ENCODE measurements at places on chromosomes 2 and 18. TPM values are rescaled to one million over a fixed set of nuclear protein-coding genes. Genes with fewer than 3 reads are reported as not detected.

GRCh38 chr18:5469340-5469739 lies 74.5 kb downstream of the EPB41L3 start:
- peaks cover 10% of the 10 kb centered on the region for H3K27me3 ChIP-seq
- DNase-seq, result no peak
- H3K4me3 ChIP-seq, result no peak overlapping the region
- H3K36me3 ChIP-seq, result no peaks in the 10 kb centered on the region

GRCh38 chr2:44618251-44619023 lies 256.7 kb downstream of the CAMKMT start:
- H3K27me3 ChIP-seq, result no peaks in the 10 kb centered on the region
- peaks cover under 1% of the 10 kb centered on the region for H3K36me3 ChIP-seq
- peaks cover 15% of the 10 kb centered on the region for H3K4me1 ChIP-seq
- DNase-seq, result no peak

- H3K36me3 ChIP-seq, result peaks cover 33% of the 10 kb centered on the region
- no peak overlapping the region for H3K27ac ChIP-seq
- DNase-seq, result no peak
Observed at GRCh38 chr2:233119123-233119522, 59.0 kb downstream of the INPP5D start.

DNA sequence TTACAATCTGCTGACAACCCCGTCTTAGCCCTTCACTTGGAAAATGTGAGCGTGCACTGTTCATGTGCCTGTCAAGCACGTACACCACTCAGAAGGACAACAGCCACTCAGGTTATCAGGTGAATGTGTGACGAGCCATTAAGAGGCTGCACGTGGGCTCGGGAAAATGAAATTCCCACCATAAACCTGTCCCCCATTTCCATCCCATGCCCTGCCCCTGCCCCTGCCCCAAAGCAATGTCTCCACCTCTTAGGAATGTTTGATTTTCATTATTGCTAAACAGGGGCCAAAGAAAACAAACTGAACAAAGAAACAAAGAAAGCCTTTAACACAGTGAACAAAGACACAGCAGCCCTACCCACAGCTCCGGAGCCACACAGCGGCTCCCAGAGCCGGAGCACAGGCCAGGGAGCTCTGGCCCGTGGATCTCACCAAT lies 90.5 kb downstream of the TMEM18 start:
- DNase-seq, result no peak
- H3K36me3 ChIP-seq, result no peaks in the 10 kb centered on the region
- peaks cover 7% of the 10 kb centered on the region for H3K27me3 ChIP-seq
- no peak overlapping the region for H3K4me3 ChIP-seq
- no peak overlapping the region for H3K27ac ChIP-seq
- H3K4me1 ChIP-seq, result peaks cover 11% of the 10 kb centered on the region

GRCh38 chr18:24817587-24818371 lies 357.3 kb downstream of the HRH4 start:
- no peaks in the 10 kb centered on the region for H3K27me3 ChIP-seq
- H3K36me3 ChIP-seq, result no peaks in the 10 kb centered on the region
- DNase-seq, result no peak
- H3K4me3 ChIP-seq, result no peak overlapping the region
- no peaks in the 10 kb centered on the region for H3K4me1 ChIP-seq
- no peak overlapping the region for H3K27ac ChIP-seq

GRCh38 chr2:226882606-226883005 lies 46.8 kb downstream of the RHBDD1 start:
- no peak overlapping the region for H3K4me3 ChIP-seq
- H3K27me3 ChIP-seq, result no peaks in the 10 kb centered on the region
- no peak overlapping the region for H3K27ac ChIP-seq
- no peak for DNase-seq

- no peak overlapping the region for H3K27ac ChIP-seq
- H3K4me3 ChIP-seq, result no peak overlapping the region
- no peaks in the 10 kb centered on the region for H3K36me3 ChIP-seq
- peaks cover 74% of the 10 kb centered on the region for H3K27me3 ChIP-seq
- peaks cover 8% of the 10 kb centered on the region for H3K4me1 ChIP-seq
Observed at GRCh38 chr2:176067589-176068418, 16.0 kb downstream of the EVX2 start.

- no peak for DNase-seq
- H3K27ac ChIP-seq, result no peak overlapping the region
- H3K4me3 ChIP-seq, result no peak overlapping the region
- H3K36me3 ChIP-seq, result peaks cover 46% of the 10 kb centered on the region
Observed at GRCh38 chr2:32741575-32741974, 113.7 kb downstream of the TTC27 start.

DNA sequence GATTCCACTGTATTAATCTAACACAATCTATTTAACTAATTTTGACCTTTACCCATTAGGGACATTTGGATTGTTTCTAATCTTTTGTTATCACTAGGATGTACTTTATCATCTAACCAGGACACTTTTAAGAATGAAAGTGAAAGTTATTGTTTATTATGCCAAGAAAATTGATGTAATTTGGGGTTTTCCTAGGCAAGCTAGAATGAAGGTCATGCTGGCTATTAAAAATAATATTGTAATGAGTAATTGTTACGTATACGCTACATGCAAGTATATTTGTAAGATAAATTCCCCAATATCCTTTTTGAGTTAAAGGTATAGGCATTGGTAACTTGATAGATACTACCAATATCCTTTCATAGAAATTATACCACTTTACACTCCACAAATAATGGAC lies 74.6 kb downstream of the COL5A2 start:
- H3K27ac ChIP-seq, result no peak overlapping the region
- no peaks in the 10 kb centered on the region for H3K36me3 ChIP-seq
- peaks cover 8% of the 10 kb centered on the region for H3K4me1 ChIP-seq

DNA sequence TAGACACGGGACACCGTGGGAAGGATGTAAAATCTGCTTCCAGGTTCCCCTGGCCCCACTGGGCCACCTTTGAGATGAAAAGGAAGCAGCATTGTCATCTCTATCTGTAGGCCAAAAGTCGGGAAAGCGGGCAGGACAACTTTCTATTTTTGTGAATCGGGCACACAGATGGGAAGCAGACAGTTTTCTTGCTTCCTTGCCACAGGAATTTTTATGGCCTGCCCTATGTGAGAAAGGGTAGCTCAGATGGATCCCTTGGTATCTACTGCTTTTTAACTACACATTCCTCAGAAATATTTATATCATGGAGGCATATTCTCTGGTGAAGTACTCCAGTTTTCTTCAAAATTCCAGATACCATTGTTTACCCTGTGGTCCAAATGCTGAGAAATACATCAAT lies 735.5 kb downstream of the CBLN2 start:
- no peaks in the 10 kb centered on the region for H3K27me3 ChIP-seq
- no peak overlapping the region for H3K4me3 ChIP-seq
- H3K36me3 ChIP-seq, result no peaks in the 10 kb centered on the region
- H3K4me1 ChIP-seq, result no peaks in the 10 kb centered on the region

DNA sequence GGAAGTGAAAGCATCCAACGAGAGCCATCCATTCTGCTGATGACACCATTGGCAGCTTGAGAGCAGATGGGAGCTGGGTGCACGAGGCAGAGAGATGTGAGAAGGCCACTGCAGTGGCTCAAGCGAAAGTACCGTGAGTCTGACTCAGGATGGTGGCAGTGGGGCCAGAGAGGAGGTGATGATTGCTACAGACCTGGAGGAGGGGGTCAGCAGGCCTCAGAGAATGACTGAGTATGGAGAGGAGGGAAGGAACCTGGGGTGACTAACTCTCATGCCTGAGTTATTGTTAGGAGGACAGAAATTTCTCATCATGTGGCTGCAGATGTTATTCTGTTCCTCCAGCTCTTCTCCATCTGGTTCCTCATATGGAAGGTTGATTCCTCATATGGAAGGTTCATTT lies 8.8 kb upstream of the ZBTB7C start:
- peaks cover 2% of the 10 kb centered on the region for H3K4me1 ChIP-seq
- no peak overlapping the region for H3K4me3 ChIP-seq
- no peak overlapping the region for H3K27ac ChIP-seq
- H3K36me3 ChIP-seq, result no peaks in the 10 kb centered on the region

GRCh38 chr2:48131539-48132270 lies 225.4 kb upstream of the FBXO11 start:
- H3K27ac ChIP-seq, result no peak overlapping the region
- H3K27me3 ChIP-seq, result no peaks in the 10 kb centered on the region

DNA sequence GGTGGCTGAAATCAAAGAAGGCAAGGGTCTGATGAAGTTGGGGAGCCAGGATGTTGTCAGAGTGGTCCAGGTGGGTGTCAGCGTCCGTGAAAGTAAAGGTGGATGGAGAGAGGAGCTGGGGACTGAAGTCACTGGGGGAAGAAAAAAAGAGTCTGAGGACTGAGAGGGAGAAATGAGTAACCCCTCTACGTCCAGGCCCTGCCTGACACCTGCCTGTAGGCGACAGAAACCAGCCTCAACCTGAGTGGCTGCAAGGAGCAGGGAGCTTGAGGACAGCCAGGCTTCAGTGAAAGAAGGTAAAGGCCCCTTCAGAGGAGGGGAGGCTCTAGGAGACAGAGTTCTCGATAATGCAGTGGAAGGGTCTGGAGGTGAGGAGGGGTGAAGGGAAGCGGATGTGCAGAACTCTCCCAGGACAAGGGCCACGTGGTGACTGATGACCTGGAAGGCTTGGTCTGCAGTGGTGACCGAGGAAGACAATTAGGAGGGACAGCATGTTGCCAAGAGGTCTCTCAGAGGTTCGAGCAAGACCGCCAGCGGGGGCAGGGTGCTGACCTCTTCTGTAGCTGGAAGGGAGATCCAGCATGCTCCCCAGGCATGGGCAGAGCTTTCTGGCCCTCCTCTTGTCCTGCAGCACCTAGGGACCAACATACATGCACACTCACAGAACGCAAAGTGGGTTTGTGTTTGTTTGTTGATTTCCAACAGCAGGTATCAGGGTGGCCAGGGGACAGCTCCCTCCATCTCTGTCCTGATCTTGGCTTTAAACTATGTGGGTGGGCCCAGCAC lies 86.6 kb upstream of the TMEM247 start:
- H3K27me3 ChIP-seq, result no peaks in the 10 kb centered on the region
- no peak overlapping the region for H3K4me3 ChIP-seq
- H3K4me1 ChIP-seq, result peaks cover 9% of the 10 kb centered on the region
- DNase-seq, result no peak

- H3K27me3 ChIP-seq, result peaks cover 18% of the 10 kb centered on the region
- no peak overlapping the region for H3K27ac ChIP-seq
- DNase-seq, result no peak
- H3K4me3 ChIP-seq, result no peak overlapping the region
- H3K4me1 ChIP-seq, result peaks cover 7% of the 10 kb centered on the region
Observed at GRCh38 chr2:47344890-47345589, 57.9 kb upstream of the MSH2 start.

DNA sequence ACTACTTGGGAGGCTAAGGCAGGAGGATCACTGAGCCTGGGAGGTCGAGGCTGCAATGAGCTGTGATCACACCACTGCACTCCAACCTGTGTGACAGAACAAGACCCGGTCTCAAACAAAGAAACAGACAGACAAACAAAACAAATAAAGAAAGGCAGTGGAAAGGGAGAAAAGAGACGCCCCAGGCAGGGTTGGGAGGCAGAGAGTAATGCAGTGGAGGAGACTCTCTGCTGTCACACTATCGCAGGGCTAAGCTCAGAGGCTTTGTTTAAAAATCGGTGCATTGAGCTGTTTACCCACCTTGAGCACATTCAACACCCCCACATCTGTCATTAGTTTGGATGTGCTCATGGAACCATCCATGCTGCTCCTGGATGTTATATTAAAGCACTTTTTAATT lies 84.2 kb upstream of the RMP24 start:
- no peak for DNase-seq
- H3K27me3 ChIP-seq, result peaks cover 2% of the 10 kb centered on the region
- no peak overlapping the region for H3K4me3 ChIP-seq
- H3K27ac ChIP-seq, result no peak overlapping the region

GRCh38 chr2:8058652-8059051 lies 623.2 kb upstream of the ID2 start:
- H3K4me1 ChIP-seq, result peaks cover 7% of the 10 kb centered on the region
- H3K27me3 ChIP-seq, result no peaks in the 10 kb centered on the region
- H3K4me3 ChIP-seq, result no peak overlapping the region
- no peaks in the 10 kb centered on the region for H3K36me3 ChIP-seq

GRCh38 chr18:25229081-25229480 lies 122.9 kb downstream of the ZNF521 start:
- no peaks in the 10 kb centered on the region for H3K4me1 ChIP-seq
- no peak overlapping the region for H3K27ac ChIP-seq
- DNase-seq, result no peak
- H3K4me3 ChIP-seq, result no peak overlapping the region

DNA sequence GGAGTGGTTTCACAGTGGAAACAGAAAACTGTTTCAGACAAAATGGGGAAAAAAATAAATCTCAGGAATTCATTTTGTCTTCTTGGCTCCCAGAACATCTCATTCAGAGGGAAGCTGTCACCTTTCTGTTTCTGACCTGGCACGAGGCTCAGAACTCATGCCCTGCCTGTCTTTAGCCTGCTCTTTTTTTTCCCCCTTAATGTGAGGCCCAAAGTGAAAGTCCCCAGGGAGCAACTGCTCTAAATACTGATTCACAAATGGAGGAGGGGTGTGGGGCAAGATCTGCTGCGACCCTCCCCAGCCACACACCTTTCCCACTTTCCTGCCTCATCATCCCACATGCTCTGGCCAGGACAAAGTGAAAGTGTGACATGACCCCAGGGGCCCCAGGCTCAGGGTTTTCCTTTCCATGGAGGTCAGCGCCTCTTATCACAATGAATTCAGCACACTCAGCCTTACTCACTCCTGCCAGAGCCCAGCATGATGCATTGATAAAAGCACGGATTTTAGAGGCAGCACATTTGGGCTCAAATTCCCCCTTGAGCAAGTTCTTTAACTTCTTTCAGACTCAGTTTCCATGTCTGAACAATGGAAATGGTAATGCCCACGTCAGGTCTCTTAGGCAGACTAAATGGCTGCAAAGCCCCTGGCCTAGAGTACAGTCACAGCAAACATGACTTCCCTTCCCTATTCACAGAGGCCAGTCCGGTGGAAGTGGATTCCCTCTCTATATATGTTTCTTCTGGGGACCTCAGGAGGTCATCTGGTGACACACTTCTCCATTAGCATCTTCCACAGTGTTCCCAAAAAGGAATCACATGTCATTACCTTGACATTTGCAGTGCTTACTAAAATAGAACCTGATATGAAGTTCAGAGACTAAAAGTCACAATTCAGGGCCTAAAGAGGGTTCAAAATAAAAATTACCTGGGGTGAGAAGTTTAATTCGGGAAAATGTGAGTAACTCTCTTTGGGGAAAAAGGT lies 55.3 kb upstream of the TMEM163 start:
- no peaks in the 10 kb centered on the region for H3K36me3 ChIP-seq
- no peak overlapping the region for H3K4me3 ChIP-seq
- peaks cover 2% of the 10 kb centered on the region for H3K27me3 ChIP-seq
- no peak overlapping the region for H3K27ac ChIP-seq

SCTR gene
- not detected for total RNA-seq

LOXHD1 gene
- total RNA-seq, result 0.45 TPM

UXS1 gene
- total RNA-seq, result 47.4 TPM

PJVK gene
- total RNA-seq, result 3.2 TPM

FZD7 gene
- total RNA-seq, result 0.65 TPM

SGPP2 gene
- 3.0 TPM for total RNA-seq

NCKAP5 gene
- not detected for total RNA-seq

DNAJB2 gene
- total RNA-seq, result 61.8 TPM

RUFY4 gene
- 0.76 TPM for total RNA-seq

C18orf54 gene
- 7.3 TPM for total RNA-seq

NEUROD1 gene
- not detected for total RNA-seq

HAAO gene
- total RNA-seq, result 0.63 TPM

FBLN7 gene
- 7.9 TPM for total RNA-seq

SPP2 gene
- total RNA-seq, result not detected

NETO1 gene
- not detected for total RNA-seq

G6PC2 gene
- not detected for total RNA-seq

MYO1B gene
- total RNA-seq, result 43.2 TPM
